Fibroblast of the aortic adventitia (primary cell): ENCODE measurements at places on chromosomes 3 and 15. TPM values are rescaled to one million over a fixed set of nuclear protein-coding genes. Genes with fewer than 3 reads are reported as not detected.

Gene ARIH1
- 51.1 and 69.2 TPM in 2 replicates for total RNA-seq

Gene MYH15
- 0.99 and 1.6 TPM in 2 replicates for total RNA-seq

Gene CA12
- total RNA-seq = 21.5 and 174 TPM in 2 replicates

Gene GP9
- total RNA-seq = not detected in 2 replicates

DNA sequence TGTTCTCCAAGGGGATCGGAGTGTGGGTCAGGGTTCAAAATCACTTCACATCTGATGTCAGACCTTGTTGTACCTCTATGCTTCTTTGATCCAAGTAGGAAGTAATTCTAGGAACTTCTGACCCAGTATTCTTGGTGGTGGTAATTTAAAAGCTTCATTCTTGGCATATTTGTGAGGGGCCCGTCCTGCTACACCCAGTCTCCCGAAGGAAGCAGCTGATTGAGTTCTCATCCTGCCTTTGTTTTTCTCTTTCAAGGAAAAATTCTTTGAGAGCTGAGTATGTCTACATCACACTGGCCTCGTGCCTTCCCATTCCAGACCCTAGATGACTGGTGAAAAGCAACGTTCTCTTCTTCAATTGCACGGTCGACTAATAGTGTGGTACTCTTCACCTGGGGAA is 234.4 kb upstream of the TPRG1 start:
- DNase-seq = no peak

DNA sequence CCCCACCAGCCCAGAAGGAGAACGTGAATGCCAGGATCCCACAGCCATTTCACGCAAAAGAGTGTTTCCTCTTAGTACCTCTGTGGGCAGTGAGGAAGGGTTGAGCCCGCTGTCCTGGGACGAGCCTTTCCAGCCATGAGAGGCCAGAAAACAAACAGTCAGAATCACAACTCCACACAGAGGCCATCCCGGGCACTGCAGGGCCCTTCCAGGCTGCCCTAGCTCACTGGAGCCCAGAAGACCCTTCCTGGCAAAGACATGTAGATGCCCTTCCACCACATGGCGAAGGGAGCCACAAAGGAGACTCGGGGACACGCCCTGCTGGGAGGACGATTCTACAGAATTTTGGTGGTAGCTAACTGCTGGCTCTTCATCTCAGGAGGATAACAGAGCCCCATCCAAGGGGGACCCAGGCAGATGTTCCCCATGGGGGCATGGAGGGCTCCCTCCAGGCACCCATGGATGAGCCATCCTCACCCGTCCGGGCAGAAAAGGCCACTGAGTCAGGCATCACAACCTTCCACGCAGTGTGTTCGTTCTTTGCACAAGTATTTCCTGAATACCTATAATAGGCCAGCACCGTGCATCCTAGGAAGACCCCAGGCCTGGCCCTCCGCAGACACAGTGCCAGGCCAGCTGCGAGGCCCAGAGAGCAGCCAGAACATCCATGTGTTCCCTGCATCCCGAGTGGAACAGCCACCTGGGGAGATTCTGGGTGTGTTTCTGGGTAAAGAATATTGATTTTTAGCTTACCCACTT is 47.2 kb downstream of the SLC12A8 start:
- peak; percentile 76 for DNase-seq

- DNase-seq = peak; percentile 75
Observed at GRCh38 chr3:12556690-12557472, at the start of gene MKRN2. MKRN2 (plus strand) TSS chr3:12557087; CDS start chr3:12557151, 64 bp downstream.

DNA sequence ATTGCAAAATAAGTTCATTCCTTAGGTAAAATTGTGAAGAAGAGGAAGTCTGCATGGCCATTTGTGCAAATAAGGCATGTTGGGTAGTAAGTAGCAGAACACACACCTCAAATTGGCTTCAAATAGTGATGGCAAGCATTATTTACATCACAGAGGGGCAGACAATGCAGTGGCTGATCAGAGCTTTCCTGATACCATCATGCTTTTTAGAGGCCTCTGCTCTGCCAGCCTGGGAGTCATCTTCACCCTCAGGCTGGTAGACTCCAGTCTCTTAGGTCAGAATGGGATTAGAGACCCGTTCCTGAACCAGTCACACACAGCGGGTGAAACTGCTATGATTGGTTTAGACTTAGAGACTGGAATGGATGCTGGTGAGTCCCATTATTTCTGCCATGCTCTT is 396.0 kb upstream of the MCTP2 start:
- DNase-seq = no peak

- peak; percentile 2 for DNase-seq
Observed at GRCh38 chr3:70281663-70282062, 30.8 kb downstream of the MDFIC2 start.

GRCh38 chr15:71649894-71650293 is 160.5 kb upstream of the NR2E3 start:
- DNase-seq = no peak

DNA sequence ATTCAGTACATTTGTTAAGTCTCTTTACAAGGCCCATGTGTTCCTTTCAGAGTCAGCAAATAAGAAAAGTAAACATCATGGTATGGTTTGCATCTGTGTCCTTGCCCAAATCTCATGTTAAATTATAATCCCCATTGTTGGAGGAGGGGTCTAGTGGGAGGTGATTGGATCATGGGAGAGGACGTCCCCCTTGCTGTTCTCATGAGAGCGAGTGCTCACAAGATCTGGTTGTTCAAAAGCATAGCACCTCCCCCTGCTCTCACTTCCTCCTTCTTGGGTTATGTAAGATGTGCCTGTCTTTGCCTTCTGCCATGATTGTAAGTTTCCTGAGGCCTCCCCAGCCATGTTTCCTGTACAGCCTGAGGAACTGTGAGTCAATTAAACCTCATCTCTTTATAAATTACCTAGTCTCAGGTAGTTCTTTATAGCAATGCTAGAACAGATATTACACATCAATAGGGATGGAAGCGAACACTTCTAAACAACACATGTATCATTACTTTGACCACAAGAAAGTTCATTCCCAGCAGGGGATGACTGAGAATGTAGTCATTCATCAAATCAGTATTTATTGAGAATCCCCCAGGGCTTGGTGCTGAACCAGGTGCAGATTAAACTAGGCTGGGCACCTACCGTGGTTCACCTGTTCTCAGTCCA is 4.1 kb downstream of the EFCAB12 start:
- DNase-seq = no peak
